CD8-positive, alpha-beta memory T cell (primary cell): ENCODE measurements at places on chromosomes 2 and 18.

DNA sequence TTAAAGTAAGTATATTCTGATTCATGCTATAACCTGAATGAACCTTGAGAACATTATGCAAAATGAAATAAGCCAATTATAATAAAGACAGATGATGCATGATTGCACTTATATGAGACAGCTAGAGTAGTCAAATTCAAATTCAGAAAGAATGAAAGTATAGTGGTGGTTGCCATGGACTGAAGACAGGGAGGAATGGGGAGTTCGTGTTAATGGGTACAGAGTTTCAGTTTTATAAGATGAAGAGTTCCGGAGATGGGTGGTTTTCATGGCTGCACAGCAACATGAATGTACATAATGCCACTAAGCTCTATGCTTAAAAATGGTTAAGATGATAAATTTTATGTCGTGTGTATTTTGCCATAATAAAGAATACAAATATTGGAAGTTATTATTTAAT lies 751.2 kb downstream of the TSN start:
- DNase-seq = no peak

- DNase-seq = no peak
Observed at GRCh38 chr2:7479603-7480002, 562.4 kb downstream of the RNF144A start.

GRCh38 chr2:216233281-216233995 lies 124.3 kb downstream of the XRCC5 start:
- DNase-seq = no peak

GRCh38 chr2:105843476-105844374 lies 99.0 kb downstream of the NCK2 start:
- no peak for DNase-seq

DNA sequence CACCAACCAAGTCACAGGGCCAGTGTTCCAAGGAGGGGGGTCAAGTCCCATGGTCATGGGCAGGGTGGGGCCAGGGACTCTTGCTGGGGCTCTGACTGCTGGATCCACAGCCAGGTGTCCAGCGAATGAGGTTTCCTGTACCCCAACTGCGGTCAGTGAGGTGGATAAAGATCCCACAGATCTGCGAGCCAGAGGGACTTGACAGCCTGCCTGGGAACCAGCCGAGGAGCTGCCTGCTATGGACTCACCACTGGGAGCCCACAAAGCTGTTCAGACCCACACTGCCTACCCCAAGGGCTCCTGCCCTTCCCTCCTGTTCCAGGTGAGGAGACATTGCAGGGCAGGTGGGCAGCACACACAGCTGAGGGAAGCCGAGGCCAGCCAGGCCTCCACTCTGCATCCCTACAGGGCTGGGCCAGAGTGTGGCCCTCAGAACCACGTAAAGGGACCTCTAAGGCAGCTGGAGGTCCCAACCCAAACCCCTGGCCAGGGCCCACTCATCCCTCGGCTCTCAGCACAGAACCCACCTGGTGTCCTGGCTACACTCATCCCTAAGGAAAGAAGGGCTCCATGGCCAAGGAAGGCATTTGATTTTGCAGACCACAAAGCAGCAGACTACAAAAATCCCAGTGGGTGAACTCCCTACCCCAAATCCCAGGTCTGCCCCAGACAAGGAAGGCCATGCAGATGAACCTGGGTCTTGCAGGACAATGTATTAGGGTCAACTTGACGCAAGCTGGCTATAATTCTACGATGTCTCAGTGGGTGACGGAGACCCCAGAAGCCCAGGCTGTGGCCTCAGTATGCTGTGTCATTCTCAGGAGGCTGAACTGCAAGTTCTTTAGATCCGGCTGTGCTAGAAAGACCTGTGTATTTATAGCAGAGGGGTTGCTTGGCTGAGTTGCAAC lies 209.2 kb downstream of the MGAT5 start:
- no peak for DNase-seq

GRCh38 chr2:192725991-192726390 lies 531.3 kb upstream of the TMEFF2 start:
- no peak for DNase-seq

GRCh38 chr2:159922563-159922962 lies 124.6 kb upstream of the CD302 start:
- DNase-seq = no peak

- no peak for DNase-seq
Observed at GRCh38 chr2:209767316-209767715, 4.3 kb upstream of the UNC80 start.

- no peak for DNase-seq
Observed at GRCh38 chr18:9649164-9649540, 34.8 kb upstream of the PPP4R1 start.

- DNase-seq = no peak
Observed at GRCh38 chr2:70890469-70891065, 45.1 kb upstream of the ATP6V1B1 start.

GRCh38 chr2:129464036-129464435 lies 515.4 kb upstream of the RAB6C start:
- no peak for DNase-seq

GRCh38 chr18:57798713-57799373 lies 4.3 kb downstream of the ATP8B1 start:
- no peak for DNase-seq

DNA sequence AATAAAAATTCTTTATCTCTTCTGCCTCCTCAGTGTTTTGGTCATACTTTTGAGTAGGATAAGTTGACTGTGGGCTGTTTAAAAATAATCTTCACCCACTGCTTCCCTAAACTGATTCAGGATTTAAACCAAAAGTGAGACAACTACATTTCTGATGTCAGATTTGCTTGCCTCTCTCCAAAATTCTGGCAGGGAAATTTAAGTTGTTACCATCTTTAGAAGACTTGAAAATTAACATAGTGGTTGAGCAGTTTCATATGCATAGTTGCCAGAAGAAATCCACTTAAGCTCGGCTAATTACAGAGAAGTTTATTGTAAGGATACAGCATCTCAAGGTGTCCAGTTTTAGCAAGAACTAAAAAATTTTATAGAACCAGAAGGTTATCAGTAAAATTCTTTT lies 57.0 kb downstream of the MAIP1 start:
- no peak for DNase-seq

DNA sequence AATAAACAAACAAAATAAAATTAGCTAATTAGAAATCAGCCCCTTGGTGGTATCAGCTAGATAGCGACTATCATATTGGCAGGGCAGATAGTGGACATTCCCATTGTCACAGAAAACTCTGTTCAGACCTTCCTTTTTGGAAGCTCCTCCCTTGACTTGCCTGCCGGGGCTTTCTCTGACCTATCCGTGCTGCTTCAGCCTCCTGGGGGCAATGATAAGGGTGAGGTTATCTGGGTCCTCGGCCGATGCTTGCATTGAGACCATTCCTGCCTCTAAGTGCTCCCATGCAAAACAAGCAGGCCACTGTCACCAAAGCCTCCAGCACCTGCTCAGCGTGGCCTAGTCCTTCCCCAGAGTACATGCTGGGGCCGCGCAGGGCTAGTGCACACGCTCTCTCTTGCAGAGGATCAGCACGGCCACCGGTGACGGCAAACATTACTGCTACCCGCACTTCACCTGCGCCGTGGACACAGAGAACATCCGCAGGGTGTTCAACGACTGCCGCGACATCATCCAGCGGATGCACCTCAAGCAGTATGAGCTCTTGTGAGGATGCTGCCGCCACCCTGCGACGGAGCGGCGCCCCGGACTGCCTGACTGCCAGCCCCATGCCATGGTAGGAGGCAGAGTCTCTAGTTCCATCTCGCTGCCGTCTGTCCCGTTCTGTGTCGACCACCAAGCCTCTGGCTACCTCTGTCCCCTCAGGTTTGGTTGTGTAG lies 27.4 kb downstream of the MPPE1 start:
- DNase-seq = no peak

GRCh38 chr2:194545978-194546377 lies 1111.0 kb upstream of the SLC39A10 start:
- no peak for DNase-seq

DNA sequence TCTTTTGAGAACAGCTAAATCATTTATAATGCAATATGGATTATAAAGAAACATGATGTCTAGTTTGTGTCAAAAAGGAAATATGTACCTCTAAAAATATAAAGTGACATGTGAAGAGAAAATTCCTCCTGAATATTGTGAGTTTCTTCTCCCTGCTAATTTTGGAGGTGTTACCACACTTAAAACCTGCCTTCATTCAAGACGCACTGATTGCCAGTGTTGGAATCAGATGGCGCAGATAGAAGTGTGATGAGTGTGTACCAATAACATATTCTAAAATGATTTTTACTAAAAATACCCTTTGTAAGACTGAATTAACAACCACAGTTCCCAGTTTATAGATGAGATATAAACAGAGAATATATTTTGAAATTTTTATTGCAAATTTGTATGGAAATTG lies 681.8 kb upstream of the LRATD1 start:
- DNase-seq = no peak

DNA sequence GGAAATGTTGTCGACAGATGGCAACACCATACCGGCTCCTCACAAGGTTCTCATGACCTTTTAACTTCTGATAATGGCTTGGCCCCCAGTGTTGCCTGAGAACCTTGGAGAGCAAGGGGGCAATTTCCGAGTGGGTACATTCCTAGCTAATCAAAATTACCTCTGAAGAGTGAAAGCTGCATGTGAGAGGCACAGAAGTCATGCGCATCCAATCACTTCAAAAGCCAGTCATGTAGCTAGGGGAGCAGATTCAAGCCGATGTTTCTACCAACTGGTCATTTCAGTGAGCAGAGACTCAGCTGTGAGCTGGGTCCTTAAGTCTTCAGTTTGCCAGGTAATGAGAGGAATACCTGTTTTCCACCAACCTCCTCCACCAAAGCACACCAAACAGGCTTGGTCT lies 111.4 kb downstream of the LIPG start:
- DNase-seq = no peak
